Activated naive CD4-positive, alpha-beta T cell treated with anti-CD3 and anti-CD28 coated beads, Interleukin-2, amount 50 U/mL, for 16 hours (primary cell): ENCODE measurements at places on chromosomes 13 and 19.

DNA sequence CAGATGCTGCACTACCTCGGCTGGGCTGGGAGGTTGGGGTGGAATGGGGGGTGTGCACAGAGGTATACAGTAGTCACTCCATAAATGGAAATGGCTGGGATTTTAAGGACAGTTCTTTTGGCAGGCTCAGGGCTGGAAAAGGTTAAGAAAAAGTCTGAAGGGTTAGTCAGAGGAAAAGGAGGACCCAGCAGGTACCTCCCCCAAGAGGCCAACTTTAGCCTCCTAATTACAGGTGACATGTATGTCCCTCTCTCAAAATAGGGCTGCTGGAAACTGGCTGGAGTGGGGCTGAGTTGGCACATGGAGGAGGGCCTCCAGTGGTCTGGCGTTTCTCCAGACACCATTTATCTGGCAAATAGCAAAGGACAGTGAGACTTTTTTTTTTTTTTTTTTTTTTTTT, 994 bp downstream of the CCDC194 start:
- no peak for DNase-seq

DNA sequence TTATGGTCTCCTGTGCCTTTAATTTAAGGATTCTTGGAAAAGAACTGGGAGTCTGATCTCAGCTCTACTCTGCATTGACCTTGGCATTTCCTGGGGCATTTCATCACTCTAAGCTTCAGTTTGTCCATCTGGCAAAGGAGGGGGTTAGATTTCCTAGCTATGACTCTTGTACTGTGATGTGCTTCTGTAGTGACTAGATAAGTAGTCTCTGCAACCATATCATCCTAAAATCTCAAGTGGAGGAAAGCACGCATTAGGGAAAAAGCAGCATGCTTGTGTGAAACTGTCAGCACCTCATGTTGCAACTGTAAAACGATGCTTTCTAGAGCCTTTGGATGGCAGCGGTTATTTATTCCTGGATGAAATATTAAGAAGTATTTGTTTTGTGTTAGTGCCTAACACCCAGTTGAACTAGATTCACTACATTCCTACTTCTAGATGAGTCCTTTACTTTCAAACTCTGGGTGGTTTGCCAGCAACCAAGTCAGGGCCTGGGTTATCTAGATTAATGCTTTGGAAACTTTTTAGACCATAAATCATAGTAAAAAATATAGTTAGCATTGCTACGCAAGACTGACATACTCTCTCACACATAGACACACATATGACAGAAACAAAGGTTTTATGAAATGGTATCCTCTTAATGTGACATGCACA, 6.8 kb downstream of the WDFY2 start:
- DNase-seq, result no peak

DNA sequence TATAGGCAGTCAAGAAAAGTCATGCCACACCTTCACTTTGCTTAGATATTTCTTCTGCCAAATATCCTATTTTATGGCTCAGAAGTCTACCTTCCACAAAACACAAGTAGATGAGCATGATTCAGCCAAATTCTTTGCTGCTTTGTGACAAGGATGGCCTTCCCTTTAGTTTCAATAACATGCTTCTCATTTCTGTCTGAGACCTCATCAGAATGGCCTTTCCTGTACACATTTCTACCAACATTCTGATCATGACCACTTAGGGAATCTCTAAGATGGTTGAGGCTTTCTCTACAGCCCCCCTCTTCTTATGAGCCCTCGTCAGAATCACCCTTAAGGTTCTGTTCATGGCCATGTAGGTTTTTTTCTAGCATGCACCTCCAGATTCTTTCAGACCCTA, 96.2 kb downstream of the COL4A2 start:
- DNase-seq, result no peak

GRCh38 chr19:41627966-41628675, 1.2 kb upstream of the CEACAM4 start:
- DNase-seq, result no peak

- DNase-seq, result no peak
Observed at GRCh38 chr13:98111168-98112098, 31.5 kb upstream of the FARP1 start.

DNA sequence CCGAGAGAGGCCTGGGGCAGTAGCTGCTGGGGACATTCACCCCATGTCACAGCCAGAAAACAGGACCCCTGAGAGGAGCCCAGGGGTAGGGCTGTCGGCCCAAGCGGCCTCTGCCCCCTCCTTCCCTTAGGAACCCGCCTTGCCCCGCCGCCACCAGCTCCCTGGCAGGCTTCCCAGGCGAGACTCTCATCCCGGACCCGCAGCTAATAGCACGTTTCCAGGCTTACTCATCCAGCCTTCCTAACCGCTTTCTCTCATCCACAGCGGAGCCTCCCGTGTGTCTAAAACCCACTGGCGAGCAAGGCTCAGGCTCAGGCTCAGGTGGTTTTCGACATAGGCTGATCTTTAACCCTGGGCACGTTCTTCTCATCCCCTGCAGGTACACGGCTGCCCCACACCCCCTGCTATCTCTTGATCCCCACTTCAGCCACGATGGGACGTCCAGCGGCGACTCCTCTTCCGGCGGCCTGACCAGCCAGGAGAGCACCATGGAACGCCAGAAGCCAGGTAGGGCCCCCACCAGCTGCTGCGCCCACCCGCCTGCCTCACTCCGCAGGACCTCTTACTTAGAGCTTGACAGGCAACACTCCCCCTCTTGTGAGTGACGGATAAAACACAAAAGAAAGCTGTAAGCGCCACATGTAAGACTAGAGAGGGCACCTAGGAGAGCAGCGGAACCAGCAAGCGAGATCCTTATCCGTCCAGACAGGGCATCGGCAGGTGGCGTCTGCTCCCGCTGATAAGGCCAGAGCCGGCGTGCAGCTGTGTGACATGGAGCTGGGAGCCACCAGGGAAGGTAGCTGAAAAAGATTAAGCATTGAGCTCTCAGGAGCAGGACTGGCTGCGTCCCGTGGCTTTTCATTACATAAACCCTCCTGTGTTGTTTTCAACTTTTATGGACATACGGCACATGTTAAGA, 71.3 kb downstream of the DPF1 start:
- no peak for DNase-seq

DNA sequence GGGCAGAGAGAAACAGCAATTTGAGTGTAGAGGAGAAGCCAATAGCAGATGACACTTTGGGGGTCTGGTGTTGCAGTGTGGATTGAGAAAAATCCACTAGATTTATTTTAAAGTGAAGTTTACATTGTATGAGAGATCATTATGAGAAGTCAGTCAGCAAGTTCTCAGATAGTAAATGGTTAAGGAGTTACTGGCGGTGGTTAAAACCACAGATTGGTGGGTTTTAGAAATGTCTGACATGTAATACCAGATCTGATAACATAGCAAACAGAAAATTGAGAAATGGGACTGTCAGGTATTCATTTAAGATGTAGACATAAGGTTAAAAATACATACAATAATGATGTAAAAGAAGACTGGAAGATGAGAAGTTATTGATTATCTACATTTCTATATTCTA, 7.2 kb downstream of the ABHD13 start:
- DNase-seq, result no peak

GRCh38 chr13:52896827-52897659, 48.6 kb upstream of the PCDH8 start:
- no peak for DNase-seq

GRCh38 chr19:12527034-12527836, 24.0 kb downstream of the ZNF564 start:
- DNase-seq, result no peak

- no peak for DNase-seq
Observed at GRCh38 chr19:2797280-2797679, 12.0 kb downstream of the THOP1 start.

GRCh38 chr19:40714441-40715299, 2.0 kb downstream of the COQ8B start:
- DNase-seq, result peak; percentile 93

- DNase-seq, result no peak
Observed at GRCh38 chr19:56174550-56174949, 1.3 kb upstream of the GALP start.

GRCh38 chr13:99738626-99739025, 232.9 kb downstream of the ZIC5 start:
- no peak for DNase-seq

- no peak for DNase-seq
Observed at GRCh38 chr19:32688311-32688710, 3.3 kb upstream of the NUDT19 start.
